Gastroesophageal sphincter (tissue), 4 donors: ENCODE measurements at places on chromosomes 12 and 14.
A peak's percentile ranks its signal among the peaks of the same experiment; 100 is the strongest.

DNA sequence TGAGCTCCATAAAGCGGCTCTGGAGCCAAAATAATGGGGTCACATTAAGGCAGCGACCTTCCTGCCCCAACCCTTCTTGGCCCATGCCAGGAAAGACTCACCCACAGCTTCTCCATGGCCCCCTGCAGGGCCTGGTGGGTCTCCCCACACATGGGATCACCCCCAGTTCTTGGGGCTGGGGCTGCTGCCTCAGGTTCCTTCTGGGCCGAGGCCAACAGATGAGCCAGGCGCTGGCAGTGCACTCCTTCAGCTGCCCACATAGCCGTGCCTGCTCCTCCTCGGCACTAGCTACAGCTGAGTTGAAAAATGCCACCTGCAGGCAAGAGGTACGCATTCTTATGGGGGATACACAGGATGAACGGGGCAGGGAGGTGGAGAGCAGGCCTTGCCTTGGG lies 14.8 kb upstream of the BLTP3B start:
- H3K36me3 ChIP-seq: no peaks in the 10 kb centered on the region
- H3K27ac ChIP-seq: no peak overlapping the region
- ATAC-seq: no peak
- no peaks in the 10 kb centered on the region for H3K27me3 ChIP-seq
- H3K4me3 ChIP-seq: no peak overlapping the region

DNA sequence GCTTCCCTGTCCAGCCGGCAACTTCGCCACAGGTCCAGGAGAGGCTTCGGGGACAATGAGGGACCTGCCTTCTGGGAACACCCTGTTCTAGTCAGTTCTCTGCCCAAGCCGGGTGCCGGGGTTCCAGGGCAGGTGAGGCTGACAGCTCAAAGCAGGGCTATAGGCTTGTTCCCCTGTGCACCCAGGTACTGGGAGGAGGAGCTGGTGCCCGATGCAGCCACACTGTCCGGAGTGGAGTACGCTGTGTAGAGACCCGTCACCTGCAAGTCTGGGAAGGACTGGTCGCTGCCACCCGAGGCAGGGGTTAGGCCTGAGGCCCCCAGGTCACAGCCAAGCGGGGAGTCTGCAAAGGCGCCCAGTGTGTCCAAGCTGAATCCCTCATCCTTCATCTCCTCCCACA lies 29.6 kb downstream of the FOXN4 start:
- no peak overlapping the region for H3K27ac ChIP-seq
- no peak overlapping the region for H3K4me3 ChIP-seq
- H3K4me1 ChIP-seq: peaks cover 16% of the 10 kb centered on the region

- H3K27me3 ChIP-seq: no peaks in the 10 kb centered on the region
- ATAC-seq: no peak
- no peak overlapping the region for H3K4me3 ChIP-seq
- H3K4me1 ChIP-seq: no peaks in the 10 kb centered on the region
- no peak overlapping the region for H3K27ac ChIP-seq
These were observed 178.5 kb upstream of the PRICKLE1 start for GRCh38 chr12:42767998-42768397.

DNA sequence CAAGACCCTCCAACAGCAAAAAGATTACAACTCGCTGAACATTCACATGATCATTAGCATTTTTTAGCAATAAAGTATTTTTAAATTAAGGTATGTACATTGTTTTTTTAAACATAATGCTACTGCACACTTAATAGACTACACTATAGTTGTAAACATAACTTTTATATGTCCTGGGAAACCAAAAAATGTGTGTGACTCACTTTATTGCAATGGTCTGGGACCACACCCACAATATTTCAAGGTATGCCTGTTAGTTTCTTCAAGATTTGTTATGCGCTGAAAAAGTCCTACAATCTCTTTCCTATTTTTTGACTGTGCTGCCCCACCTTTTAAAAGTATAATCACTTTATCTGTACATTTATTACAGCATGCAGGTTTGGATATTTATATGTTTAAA lies 30.4 kb upstream of the PCNX4 start:
- no peaks in the 10 kb centered on the region for H3K4me1 ChIP-seq
- H3K27ac ChIP-seq: no peak overlapping the region
- H3K36me3 ChIP-seq: no peaks in the 10 kb centered on the region

DNA sequence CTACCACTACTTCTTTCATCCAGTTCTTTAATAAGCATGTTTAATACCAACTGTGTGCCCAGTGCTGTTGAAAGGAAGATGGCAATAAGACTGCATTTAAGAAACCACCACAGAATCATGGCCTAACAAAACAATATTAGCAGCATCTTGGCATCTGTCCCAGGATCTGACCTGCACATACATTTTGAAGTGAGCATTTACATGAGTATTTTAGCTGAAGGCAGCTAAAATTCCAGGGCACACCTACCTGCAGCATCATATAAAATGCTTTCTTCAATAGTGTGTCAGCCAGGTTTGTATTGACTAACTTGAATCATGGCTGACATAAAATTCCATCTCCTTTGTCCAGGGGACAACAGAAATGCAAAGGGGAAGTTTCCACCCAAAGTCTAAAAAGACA lies 65.0 kb upstream of the ARHGAP5 start:
- no peak overlapping the region for H3K4me3 ChIP-seq
- no peaks in the 10 kb centered on the region for H3K27me3 ChIP-seq
- no peak overlapping the region for H3K27ac ChIP-seq
- ATAC-seq: no peak
- no peaks in the 10 kb centered on the region for H3K36me3 ChIP-seq

DNA sequence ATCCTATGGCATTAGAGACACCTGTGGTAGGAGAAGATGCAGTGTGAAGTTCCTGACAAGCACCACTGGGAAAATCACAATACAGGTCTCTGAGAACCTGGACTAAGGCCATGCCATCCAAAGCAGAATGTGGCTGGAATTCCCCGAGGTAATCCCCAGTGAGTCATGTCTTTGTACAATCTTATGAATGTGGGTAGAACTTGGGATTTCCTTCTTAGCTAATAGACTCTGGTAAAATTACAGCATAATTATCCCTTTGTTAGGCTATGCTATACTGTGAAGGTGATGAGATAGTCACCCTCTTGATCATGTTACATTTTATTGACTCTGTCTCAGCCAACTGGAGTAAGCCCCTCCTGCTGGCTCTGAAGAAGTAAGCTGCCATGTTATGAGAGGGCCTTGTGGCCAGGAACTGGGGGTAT lies 224.3 kb upstream of the DCN start:
- H3K4me1 ChIP-seq: no peaks in the 10 kb centered on the region
- H3K27ac ChIP-seq: no peak overlapping the region
- H3K4me3 ChIP-seq: no peak overlapping the region
- no peaks in the 10 kb centered on the region for H3K27me3 ChIP-seq

- no peak overlapping the region for H3K27ac ChIP-seq
- H3K4me1 ChIP-seq: no peaks in the 10 kb centered on the region
- H3K27me3 ChIP-seq: no peaks in the 10 kb centered on the region
- no peaks in the 10 kb centered on the region for H3K36me3 ChIP-seq
These were observed 48.5 kb downstream of the CHST11 start for GRCh38 chr12:104505095-104505818.

- peak; percentile 14 for ATAC-seq
These were observed 2.5 kb upstream of the TEP1 start for GRCh38 chr14:20415782-20416206.
